Tibial nerve (tissue), 4 donors: ENCODE measurements at places on chromosomes 4 and X. TPM values are rescaled to one million over a fixed set of nuclear protein-coding genes. Genes with fewer than 3 reads are reported as not detected.

GRCh38 chr4:14111730-14112181 is 484.2 kb upstream of the BOD1L1 start:
- no peak for DNase-seq

GRCh38 chr4:32551943-32552342 is 1831.8 kb downstream of the PCDH7 start:
- DNase-seq: no peak

- DNase-seq: no peak
Observed at GRCh38 chrX:147180886-147181285, 366.3 kb upstream of the CXorf51A start.

- DNase-seq: no peak
Observed at GRCh38 chr4:164442180-164442579, 311.8 kb upstream of the SMIM31 start.

- no peak for DNase-seq
Observed at GRCh38 chrX:69178592-69178991, 13.3 kb upstream of the PJA1 start.

DNA sequence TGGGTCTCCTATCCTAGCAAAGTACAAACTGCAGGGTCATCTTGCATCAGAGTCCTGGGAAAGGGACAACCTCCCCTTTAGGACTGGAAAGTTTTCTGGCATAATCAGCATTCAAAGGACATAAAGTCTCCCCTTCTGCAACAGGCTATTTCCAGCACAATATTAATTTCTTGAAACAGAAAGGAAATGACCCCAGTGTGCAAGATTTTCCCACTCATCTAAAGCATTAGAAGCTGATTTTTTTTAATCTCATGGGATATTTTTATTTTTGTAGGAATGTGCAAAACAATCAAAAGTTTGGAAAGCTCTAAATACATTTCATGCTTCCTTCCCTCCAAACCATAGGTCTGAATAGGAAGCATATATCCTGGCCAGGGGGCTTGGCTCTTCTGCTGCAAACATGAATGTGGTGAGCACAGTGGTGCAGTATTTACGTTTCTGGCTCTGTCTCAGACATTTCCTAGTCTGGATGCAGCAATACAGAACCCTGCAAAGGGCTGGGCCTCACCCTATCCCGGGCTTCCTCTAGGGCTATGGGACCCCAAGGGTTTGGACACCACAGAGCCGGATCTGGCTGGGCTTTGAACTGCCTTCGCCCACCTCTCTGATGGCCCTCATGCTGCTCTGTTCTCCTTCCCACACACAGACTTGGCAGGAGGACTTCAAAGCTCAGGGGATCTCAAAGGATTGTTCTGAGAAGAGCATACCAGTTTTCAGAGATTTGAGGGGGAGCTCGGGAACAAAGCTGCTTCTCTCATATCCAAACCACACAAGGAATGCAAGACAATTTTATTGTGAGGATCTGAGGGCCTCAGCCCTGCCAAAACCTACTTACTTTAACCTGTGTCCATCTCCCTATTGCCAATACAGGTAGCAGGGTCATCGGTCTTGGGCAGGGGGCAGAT is 64.9 kb downstream of the POLR2B start:
- DNase-seq: peak; percentile 25

DNA sequence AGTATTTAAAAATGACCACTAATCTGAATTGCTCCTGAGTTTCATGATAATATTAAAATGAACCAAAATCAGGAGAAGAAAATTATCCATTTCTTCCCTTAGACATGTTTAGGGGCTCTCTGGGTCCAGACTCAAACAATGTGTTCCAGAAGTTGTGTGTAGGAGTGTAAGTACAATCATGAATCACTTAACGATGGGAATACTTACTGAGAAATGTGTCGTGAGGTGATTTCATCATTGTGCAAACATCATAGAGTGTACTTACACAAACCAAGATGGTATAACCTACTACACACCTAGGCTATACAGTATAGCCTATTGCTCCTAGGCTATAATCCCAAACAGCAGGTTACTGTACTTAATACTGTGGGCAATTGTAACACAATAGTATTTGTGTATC is 74.8 kb downstream of the STPG2 start:
- no peak for DNase-seq

DNA sequence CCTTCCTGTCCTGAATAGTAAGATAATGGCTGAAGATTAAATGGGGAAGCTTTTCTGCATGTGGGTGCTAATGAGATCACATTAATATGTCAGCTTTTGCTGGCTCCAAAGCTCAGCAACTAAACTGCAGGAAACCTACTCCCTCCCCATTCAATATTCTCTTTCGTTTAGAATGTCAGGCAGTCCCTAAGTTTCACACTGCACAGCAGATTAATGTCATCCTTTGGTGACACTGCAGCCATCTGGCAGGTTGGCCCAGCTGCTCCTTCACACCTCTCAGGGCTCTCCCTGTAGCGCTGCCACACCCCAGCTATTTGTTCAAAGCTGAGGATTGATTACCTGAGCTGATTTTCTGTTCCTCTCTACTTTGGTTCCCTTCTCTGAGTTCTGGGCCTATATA is 110.5 kb downstream of the KDR start:
- DNase-seq: no peak

GRCh38 chr4:146640021-146640464 is 1.4 kb downstream of the POU4F2 start:
- no peak for DNase-seq

- DNase-seq: no peak
Observed at GRCh38 chr4:79170077-79170476, 155.8 kb downstream of the NAA11 start.

DNA sequence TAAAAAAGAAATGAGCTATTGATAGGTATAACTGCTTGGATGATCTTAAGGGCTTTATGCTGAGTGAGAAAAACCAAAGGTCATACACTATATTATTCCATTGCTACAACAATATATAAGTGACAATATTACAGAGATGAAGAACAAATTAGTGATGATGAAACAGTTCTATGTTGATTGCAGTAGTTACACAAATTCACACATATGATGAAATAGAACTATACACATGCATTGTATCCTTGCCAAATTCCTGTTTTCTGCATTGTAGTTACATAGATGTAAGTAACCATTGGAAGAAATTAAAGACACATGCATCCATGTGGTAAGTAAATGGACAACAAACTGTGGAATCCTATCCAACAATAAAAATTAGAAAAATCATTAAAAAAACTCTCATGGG is 76.5 kb downstream of the CENPC start:
- DNase-seq: no peak

FMR1NB gene
- not detected for total RNA-seq

NHS gene
- total RNA-seq: 39.0 TPM

CTSO gene
- 27.3 TPM for total RNA-seq

TLR10 gene
- total RNA-seq: not detected

STK26 gene
- 3.9 TPM for total RNA-seq

CLDN2 gene
- total RNA-seq: 0.21 TPM
